ENCODE measurements at places on chromosomes 2 and 18.

GRCh38 chr2:229922449-229923386 is at the start of gene FBXO36:
FBXO36 (plus strand) TSS chr2:229922503; CDS start chr2:229922514, 11 bp downstream.
- DNase-seq = peak; percentile 59

DNA sequence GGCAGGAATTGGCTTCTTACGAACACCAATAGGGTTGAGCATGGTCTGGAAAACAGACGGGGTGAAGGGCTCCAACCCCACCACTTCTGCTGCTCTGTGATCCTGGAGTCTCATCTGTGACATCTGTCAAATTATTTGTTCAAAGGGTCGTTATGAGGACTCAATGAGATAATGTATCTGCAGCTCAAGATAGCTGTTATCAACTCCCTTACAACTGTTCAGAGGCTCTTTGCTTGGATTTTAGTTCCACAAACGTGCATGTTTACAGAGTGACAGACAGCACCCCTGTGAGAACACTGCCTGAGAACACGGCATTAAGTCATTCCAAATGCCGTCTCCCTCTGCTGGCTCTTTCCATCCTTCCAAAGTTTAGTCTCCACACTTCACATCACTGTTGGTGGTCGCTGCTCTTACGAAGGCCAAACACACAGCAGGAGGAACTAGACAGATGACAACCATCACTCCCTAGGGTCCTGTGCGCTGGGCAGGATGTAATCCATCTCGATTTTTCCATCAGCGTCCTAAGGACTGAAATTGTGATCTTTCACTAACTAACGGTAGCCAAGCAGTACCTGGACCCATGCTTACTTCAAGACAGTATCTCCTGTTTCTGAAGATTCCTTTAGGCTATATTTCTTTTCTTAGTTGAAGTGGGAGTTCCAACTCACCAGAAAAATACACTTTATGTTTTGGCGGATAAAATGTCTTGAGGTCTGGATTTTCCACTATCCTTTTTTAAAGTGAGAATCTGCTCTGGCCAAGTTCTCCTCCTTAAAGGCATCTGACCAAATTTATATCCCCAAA is 220.3 kb downstream of the ANAPC1 start:
- DNase-seq = no peak

DNA sequence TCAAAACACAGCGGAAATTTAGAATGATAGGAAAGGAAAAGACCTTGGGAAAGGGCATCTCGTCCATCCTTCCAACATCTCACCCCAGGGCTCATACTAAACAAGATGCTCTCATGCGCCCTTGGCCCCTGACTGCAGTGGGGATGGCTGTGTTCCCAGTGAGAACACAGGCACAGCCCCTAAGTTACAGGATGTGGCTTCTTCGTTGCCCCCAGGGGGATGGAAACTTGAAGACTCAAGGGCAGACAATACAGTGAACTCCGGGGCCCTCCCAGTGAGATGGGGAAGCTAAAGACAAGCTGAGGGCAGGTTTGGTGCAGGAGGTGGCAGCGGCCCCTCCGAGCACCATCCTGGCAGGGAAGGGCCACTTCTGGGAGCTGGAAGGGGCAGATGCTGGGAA is 139.7 kb downstream of the INO80D start:
- DNase-seq = no peak

GRCh38 chr18:9478545-9478944 is 3.2 kb downstream of the RALBP1 start:
- no peak for DNase-seq

- DNase-seq = no peak
Observed at GRCh38 chr2:207953354-207953753, 72.0 kb downstream of the PLEKHM3 start.

GRCh38 chr2:224958462-224958857 is 83.8 kb downstream of the DOCK10 start:
- DNase-seq = no peak

DNA sequence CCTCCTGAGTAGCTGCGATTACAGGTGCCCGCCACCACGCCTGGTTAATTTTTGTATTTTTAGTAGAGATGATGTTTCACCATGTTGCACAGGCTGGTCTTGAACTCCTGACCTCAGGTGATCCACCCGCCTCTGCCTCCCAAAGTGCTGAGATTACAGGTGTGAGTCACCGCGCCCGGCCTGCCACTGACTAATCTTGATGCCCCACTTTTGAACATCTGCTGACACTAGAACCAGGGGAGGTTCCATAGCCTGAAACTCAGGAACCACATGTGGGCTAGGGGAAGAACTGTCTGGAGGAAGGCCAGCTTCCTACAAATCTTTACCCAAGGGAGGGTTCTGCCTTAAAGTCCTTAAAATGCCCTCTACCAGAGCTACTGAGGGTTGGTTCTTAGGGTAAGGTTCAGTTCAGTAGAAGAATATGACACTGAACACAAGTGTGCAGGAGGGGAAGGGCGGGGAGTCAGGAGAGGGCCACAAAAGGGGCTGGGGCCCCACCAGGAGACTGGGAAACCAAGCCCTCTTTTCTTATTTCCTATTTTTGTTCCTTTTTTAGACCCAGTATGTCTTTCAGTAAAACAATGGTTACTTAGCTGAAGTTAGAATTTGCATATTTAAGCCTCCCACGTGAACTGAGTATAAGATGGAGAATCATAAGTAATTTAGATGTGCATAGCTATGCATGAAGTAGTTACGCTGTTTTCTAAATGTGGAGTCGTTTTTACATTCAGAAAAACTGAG is 6.3 kb upstream of the RAB31 start:
- peak; percentile 72 for DNase-seq

DNA sequence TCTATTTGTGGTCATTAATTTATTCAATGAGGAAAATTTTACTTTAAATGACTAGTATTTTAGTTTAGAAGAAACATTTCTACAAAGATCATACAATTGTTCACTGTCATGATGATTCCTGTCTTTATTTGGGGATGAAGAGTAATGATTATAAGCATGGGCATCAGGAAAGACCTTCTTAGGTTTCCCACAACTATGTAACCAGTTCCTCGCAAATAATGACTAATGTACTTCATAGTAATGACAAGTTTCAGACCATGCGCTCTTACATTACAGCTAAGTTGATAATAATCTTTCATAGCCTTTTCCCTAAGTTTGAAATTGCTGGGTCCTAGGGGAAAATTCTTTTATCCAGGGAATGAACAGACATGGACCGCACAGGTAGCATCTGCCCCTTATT is 90.5 kb downstream of the MYO5B start:
- no peak for DNase-seq

DNA sequence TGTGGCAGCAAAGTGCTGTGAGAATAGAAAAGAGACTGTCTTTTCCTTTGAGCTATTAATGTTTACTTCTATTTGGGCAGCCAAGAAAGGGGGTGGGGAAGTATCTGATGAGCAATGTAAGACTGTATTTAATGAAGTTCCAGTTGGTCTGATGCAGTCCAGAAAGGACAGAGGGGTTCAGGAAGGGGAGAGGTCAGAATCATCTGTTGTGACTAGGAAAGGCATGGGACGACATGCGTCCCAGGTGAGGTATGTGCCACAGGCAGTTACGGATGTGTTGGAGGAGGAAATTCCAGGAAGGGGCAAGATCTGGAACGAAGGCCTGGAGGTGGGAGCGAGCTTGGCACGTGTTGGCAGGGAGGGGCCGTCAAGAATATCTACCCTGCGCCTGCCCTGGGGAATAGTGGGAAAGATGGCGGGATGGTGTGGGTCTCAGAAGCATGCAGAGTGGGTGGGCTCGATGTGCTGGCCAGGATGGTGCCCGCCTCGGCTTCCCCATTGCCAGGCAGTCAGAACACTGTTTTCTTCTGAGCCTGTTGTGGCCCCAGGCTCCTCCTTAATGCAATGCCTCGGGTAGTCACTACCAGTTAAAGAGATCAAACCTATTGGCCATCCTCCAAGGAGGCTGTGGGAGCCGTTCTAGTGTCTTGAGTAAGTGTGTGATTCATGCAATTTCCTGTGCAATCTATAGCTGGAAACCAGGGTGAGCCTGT is 57.8 kb upstream of the TXNDC2 start:
- peak; percentile 98 for DNase-seq

DNA sequence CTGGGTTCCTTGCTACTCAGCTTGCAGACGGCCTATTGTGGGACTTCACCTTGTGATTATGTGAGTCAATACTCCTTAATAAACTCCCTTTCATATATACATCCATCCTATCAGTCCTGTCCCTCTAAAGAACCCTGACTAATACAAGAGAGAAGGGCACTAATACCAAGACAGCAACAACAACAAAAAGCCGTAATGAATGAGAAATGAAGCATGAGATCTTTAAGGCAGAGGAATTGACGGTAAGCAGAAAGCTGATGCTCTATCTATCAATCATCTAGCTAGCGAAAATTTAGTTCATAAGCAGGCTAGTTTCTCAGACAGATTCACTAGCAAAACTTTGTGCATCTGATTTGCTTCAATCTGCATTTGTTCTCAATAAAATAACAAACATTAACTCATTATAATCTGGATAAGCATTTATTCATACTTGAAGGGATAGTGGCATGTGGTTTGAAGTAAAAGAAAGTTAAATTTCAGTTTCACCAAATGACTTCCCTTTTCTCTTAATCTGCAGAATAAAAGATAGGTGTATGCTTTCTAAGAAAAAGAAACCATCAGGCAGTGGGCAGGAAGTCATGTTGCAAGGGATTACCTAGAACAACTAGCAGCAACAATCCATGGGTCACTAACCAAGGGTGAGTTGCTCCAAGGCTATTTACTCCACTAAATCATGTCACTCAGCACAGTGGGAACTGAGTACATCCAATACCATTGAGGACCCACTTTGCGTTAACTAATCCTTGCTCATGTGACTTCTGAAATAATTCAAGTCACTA is 376.5 kb downstream of the TMEM182 start:
- peak; percentile 84 for DNase-seq

GRCh38 chr2:164692114-164692513 is 70.8 kb upstream of the GRB14 start:
- no peak for DNase-seq

DNA sequence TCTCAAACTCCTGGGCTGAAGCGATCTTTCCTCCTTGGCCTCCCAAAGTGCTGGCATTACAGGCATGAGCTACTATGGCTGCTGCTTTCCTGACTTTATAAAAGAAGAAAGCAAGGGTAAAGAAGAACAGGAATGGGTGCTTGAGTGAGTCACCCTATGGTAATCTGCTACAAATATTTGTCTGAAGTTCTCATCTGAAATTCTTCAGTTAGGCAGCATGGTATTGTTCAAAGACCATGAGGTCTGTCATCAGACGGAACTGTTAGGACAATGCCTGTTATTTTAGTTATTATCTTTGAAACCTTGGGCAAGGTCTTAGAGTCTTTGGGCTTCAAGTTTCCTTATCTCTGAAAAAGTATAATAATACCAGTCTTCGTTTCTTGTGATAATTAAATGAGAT is 695.8 kb downstream of the RNF144A start:
- DNase-seq = peak; percentile 36

DNA sequence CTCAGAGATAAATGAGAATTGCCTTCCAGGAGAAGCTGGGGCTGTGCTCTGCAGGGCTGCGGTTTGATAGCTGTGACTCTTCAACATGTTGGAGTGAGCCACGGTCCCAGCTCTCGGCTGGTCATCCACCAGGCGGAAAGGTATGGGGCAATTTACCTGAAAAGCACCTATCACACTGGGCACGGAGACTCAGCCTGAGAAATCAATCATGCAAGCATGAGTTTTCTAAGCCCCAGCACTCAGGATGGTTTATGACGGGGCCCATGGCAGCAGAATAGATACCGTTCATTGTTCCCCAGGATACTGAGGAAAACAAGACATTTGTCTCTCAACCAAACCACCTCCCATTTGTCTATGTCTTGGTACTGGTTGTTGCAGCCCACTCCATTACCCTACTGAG is 83.9 kb downstream of the LOXHD1 start:
- DNase-seq = no peak

DNA sequence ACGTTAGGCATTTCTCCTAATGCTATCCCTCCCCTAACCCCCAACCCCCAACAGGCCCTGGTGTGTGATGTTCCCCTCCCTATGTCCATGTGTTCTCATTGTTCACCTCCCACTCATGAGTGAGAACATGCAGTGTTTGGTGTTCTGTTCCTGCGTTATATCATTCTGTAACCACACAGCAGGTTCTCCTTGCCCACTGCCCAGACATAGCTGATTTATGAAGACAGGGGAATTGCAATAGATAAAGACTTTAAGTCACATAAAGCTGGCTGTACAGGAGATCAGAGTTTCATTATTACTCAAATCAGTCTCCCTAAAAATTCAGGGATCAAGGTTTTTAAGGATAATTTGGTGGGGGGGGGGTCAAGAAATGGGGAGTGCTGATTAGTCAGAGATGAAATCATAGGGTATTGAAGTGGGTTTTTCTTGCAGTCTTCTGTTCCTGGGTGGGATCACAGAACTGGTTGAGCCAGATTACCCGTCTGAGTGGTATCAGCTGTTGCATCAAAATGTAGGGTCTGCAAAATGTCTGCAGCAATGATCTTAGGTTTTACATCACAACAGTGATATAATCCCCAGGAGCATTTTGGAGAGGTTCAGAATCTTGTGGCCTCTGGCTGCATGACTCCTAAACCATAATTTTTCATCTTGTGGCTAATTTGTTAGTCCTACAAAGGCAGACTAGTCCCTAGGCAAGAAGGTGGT is 392.1 kb upstream of the KCNJ3 start:
- DNase-seq = no peak

- no peak for DNase-seq
Observed at GRCh38 chr2:172558372-172558771, 2.5 kb downstream of the PDK1 start.

DNA sequence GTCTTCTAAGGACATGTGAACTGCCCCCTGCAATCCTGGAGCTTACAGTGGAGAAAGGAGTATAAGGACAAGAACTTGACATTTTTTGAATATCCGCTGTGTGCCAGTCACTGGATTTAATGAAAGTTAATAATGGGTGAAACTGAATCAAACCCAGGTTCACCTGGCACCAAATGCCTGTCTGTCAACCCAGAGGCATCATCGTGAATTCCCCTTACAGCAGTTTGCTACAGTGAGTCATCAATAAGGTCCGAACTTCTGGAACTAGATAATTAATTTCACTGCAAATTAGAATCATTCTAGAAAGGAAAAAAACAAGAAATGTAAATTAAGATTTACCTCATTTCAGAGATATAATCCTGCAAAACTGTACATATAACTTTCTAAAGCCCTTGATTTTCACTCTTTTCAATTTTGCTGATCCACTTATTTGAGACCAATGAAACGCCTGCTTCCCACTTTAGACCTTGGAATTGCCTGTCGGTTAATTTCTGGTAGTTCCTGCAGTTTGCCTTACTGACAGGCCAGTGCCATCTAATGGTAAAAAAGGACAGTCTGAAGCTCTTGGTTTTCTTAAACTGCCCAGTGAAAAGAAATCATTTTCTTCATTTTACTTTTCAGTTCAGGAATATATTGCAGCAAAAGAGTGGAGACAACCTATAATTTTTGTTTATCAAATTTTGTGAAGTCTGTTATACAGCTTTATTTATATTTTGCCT is 8.2 kb downstream of the DSG2 start:
- DNase-seq = no peak

- no peak for DNase-seq
Observed at GRCh38 chr2:216453955-216454614, 41.8 kb downstream of the SMARCAL1 start.

- DNase-seq = no peak
Observed at GRCh38 chr18:58896268-58896667, 31.6 kb downstream of the ZNF532 start.

All from MV-4-11 (cell line).